ENCODE measurements at places on chromosomes 1 and 21.

DNA sequence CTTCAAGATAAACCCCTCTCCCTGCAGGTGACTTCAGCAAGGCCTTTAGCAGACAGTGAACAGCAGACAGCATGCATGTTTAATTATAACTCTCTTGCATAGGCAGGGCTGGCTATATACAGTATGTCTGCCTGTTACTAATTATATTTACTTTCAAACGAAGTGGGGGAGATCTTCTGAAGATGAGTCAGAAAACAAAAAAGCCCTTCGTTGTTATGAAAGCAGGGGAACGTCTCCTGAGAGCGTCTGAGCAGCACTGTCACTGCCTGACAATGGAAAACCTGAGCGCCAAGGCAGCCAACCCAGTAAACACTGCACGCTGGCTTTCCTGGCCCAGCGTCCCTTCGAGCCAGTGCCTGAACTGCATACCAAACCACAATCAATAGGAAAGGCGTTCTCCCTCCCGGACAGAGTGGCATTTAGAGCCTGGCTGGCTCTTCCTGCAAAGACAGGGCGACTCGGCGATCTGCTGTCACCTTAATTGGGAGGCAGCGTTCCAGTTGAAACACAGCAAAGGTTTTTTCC, 54.1 kb downstream of the TOMM20 start:
- peak; percentile 87 for DNase-seq

DNA sequence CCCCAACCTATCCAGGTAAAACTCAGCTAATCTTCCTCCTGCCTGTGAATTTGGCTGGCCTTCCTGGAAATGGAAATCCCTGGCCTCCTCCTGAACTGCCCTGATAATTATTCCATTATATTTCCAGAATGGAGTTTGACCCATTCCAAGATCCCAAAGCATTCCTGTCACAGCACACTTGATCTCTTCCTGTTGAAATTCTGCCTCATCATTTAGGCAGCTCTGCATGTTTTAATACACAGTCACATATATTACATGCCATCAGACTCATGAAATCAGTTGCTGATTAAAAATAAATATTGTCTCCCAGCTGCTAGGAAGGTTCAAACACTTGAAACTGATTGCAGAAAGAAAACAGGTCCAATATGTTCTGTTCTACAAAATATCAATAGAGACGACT, 148.2 kb upstream of the PALMD start:
- DNase-seq, result peak; percentile 34

GRCh38 chr1:156750711-156751450, 594 bp downstream of the HDGF start:
- DNase-seq, result peak; percentile 36

DNA sequence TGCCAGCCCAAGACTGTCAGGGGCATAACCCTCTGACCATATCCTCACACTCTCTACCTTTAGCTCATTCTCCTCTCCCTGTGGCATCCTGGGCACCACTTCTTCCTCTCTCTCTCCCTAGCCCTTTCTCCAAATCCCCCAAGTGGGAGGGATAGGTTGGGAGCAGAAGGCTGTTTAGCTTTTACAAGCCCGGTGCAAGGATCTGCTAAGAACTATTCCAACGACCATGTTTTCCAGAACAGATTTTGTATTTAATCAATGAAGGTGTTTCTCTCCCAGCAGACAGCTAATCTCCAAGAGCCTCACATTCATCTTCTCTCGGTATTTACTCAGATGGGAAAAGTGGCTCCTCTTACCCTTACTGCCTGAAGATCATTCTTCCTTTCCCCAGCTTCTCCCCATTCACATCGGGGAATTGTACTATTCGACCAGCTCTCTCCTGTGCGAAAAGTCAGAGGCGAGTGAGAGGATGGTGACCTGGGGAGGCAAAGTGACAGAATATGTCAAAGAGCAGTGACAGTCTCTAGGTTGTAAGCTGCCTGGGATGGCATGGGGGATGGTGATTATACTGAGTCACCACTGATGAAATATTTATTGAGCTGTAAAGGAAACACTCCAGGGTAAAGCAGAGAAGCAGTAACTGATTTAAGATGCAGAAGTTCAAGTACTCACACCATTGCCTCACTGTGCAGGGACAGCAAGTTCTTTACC, 47.0 kb upstream of the RBM15 start:
- DNase-seq, result peak; percentile 39

- DNase-seq, result no peak
Observed at GRCh38 chr1:203592730-203593129, 33.9 kb upstream of the ATP2B4 start.

- no peak for DNase-seq
Observed at GRCh38 chr1:17452686-17453085, 13.2 kb upstream of the RCC2 start.

DNA sequence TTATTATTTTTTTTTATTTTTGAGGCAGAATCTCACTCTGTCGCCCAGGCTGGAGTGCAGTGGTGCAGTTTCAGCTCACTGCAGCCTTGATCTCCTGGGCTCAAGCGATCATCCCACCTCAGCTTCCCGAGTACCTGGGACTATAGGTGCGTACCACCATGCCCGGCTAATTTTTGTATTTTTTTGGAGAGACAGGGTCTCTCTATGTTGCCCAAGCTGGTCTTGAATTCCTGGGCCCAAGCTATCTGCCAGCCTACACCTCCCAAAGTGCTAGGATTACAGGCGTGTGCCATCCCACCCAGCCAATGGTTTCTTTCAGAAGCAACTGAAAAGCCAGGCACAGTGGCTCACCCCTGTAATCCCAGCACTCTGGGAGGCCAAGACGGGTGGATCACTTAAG, 2.3 kb downstream of the KRTCAP2 start:
- no peak for DNase-seq

DNA sequence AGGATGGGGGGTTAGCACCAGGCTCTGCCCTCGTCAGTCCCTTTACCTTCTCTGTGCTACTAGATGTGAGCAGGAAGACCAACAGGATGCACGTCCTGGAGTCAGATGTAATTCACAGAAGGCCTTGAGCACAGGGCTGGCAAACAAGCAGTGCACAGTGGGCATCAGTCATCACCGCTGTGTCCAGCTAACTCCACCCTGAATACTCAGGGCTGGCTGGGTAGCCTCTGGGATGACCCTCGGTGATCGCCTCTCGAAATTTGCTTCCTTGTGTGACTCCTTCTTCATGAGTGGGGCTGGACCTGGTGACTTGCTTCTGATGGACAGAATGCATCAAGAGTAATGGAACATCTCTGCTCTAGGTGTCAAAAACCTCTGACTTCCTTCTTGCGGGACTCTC, 92.2 kb upstream of the TMPRSS2 start:
- DNase-seq, result no peak

- no peak for DNase-seq
Observed at GRCh38 chr1:39525366-39526165, 34.1 kb downstream of the BMP8A start.

- DNase-seq, result no peak
Observed at GRCh38 chr1:200912737-200913407, 18.2 kb downstream of the INAVA start.

- DNase-seq, result peak; percentile 32
Observed at GRCh38 chr21:40120940-40121575, 253.8 kb downstream of the PCP4 start.

DNA sequence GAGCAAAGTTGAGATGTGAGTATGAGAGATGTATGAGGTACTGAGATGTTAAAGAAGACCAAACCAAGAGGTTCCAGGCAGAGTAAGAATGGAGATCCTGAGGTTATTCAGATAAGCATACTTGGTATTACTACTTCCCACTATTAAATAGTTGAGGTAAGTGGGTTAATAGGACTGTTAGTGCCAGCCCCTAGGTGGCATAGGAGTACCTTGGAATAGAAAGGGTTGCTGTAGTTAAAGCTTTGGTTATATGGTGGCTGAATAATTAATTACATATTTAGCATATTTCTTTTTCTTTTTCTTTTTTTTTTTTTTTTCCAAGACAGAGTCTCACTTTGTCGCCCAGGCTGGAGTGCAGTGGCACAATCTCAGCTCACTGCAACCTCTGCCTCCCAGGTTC, 397.9 kb upstream of the TMPRSS15 start:
- peak; percentile 1 for DNase-seq

DNA sequence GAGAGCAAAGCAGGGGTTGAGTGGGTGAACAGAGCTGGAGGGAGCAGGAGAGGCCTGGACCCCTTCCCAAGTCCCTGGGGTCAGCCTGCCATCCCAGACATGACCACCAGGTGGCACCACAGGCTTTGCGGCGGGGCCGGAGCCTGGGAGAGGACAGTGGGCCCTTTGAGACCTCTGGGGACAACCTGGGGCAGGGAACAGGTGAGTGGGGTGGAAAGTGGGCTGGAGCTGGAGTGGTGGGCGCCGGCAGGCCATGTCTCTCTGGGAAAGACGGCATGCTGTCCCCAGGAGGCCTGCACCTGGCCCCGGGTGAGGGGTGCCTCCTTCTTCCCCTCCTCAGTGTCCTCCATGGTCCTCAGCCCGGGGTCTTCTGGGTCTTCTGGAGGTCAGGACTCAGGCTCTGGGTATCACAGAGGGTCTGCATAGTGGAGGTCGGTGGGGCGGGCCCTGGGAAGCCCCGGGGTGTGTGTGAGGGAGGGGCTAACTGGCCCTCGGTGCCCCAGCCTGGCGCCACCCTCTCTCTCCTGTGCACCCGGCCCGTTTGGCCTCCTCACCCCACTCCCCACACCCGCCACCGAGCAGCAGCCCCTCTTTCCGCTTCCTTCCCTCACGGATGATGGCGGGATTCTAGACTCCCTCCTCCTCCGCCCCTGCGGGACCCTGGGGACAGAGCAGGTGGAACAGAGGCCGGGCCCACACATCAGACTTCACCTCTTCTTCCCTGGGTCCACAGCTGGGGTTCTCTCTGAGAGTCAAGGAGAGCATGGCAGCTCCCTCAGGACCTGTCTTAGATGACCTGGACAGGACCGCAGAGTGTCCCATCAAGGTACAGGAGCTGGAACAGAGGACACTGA, 28.5 kb upstream of the PKP1 start:
- DNase-seq, result peak; percentile 44

- DNase-seq, result peak; percentile 7
Observed at GRCh38 chr1:163570071-163570470, 248.3 kb downstream of the NUF2 start.

DNA sequence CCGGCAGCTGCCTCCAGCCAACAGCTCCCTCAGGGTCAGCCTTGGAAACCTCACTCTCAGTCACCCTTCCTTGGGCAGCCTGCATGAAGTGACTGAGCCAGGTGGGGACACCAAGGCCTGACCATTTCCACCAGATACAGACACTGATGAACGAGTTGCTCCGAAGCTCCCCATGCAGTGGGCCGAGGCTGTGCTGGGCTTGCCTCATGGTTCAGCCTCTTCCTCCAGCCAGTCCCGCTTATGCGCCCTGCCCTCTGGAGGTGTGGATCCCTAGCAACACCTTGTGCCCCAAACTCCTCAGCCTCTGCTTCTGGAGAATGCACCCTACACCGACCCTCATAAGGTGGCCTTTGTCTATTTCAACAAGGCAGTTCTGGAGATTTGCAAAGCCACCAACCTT, 236.0 kb downstream of the RRAGC start:
- DNase-seq, result no peak

GRCh38 chr1:78303620-78304019, 187.2 kb upstream of the PTGFR start:
- peak; percentile 88 for DNase-seq

DNA sequence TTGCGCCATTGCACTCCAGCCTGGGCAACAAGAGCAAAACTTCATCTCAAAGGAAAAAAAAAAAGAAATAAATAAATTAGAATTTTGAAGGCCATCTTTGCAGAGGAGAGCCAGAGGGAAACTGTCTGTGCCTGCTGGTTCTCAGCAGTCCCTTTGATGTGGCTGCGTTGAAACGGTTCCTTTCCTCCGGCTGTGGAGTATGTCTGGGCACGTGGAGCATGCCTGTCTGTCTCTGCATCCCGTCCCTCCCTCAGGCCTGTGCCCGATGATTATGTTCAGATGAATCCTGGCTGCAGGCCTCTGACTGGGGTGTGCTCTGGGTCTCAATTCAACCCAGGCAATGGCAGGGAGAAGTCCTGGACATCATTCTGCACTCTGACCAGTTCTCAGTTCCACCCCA, 33.4 kb downstream of the KIAA1614 start:
- no peak for DNase-seq

- DNase-seq, result no peak
Observed at GRCh38 chr1:157937744-157938143, 55.7 kb upstream of the KIRREL1 start.

DNA sequence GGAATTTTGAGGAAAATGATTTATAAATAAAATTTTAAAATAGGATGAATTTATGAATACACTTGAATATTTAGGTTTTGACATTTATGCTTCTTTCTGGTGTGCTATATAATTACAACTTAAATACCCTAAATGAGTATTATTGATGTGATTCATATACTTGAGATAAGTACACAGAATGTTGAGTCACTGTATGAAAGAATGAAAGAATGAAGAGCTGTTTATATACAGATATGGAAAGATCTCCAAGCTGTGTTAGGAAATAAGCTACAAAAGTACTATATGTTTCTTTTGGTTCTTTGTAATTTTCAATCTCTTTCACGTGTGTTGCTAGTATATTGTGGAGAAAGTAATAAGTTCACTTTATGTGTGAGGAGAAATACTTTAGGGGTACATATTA, 147.2 kb downstream of the RASAL2 start:
- DNase-seq, result peak; percentile 47

DNA sequence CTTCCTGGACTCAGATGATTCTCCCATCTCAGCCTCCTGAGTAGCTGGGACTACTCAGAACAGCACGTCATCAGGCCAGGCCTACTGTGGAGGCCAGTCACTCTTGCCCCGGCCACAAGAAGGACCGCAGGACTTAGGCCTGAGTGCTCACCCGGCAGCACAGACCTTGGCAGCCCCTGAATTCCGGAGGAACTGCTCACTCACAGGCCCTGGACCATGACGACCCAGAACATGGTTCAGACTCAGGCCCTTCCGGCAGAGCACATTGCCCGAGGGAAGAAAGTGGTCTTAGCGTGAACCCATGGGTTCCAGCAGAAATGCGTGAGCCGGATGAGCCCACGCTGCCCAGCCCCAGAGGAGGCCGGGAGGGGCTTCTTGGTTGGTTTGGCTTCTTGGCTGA, 177.3 kb upstream of the TMEM51 start:
- no peak for DNase-seq

DNA sequence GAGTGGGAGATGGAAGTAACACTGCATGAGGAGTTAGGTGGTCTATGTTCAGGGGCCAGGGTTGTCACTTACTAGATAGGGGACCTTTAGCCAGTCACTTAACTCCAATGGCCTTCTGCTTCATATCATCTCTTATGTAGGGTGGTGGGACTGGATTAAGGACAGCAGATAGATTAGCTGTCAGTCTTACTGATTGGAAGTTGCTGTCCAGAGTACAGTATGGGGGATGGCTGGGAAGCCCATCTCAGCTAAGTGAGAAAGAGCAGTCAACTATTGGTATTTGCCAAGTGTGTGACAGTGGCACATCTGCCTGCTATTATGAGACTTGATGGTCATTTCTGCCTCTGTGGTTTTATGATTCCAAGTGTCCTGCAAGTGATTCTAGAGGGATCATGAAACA, 130.9 kb downstream of the FGGY start:
- DNase-seq, result no peak

GRCh38 chr1:246295968-246296367, 211.1 kb downstream of the SMYD3 start:
- DNase-seq, result no peak

Measured in fibroblast of skin of scalp (primary cell).